Progenitor cell of endocrine pancreas (in vitro differentiated cells): ENCODE measurements at places on chromosomes 5 and 9. TPM values are rescaled to one million over a fixed set of nuclear protein-coding genes. Genes with fewer than 3 reads are reported as not detected.

- no peak for DNase-seq
Measured at GRCh38 chr9:120583958-120584369, 4.0 kb upstream of the CDK5RAP2 start.

DNA sequence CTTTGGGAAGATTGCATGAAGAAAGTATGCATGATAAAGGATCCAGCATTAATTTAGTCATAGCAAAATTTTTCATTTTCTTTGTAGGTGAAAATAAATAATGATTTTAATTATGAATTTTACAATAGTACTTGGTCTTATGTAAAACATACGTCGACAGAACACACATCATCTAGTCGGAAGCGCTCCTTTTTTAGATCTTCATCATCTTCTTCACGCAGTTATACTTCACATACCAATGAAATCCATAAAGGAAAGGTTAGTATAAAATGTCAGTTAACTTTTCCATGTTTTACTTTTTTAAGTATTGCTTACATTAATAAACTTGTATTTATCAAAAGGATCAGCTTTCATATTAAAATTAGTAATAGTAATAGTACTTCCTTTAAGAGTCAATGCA is 35.8 kb downstream of the C7 start:
- DNase-seq: no peak

- no peak for DNase-seq
Measured at GRCh38 chr9:82091610-82092009, 103.0 kb downstream of the SPATA31D1 start.

GRCh38 chr5:169988947-169989346 is 8.7 kb upstream of the INSYN2B start:
- no peak for DNase-seq

- no peak for DNase-seq
Measured at GRCh38 chr9:87683751-87684626, 41.9 kb upstream of the CTSL start.

DNA sequence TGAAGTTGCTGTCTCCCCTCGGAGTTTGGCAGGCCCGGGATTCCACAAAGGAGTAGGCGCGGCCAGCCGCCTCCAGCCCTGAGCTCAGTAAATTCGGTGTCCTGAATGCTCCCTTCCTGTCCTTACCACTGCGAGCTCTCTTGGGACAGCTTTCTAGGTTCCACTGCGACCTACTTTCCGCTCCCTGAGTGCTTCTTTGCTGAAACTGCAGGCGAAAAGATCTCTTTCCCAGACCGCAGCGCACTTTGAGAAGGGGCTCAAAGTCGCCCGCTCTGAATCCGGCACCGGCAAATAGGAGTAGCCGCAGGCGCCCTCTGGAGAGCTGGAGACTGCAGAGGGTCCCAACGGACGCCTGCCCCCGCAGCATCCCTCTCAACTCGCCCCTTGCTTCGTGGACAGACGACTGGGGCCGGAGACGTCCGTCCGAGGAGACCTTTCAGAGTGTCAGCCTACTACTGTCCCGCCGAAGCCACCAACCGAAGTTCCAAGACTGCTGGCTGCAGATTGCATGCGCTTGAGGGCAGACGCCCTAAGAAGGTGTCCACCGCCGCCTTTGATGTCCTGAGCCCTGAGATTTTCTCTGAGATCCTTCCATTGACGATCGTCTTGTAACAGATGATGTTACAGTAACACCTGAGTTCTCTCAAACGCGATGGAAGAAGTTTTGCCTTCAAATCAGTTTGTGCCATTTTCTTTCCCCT is 96.0 kb downstream of the ANXA2R start:
- no peak for DNase-seq

DNA sequence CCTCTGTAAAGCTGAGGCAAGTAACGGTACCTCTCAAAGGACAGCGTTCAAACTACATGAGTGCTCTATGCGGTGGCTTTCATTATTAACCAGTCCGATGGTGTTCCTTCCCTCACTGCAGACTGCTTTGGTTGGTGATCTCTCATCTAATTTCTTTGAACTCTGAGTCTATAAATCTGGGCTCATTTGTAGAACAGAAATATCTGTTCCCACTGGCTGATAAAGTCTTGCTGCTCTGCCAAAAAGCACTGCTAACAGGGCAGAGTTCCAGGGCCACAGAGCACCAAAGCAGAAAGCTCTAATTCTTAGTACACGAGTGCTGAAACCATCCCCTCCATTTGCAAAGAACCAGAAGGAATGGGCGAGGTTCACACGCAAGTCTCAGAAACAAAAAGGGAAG is 81.9 kb downstream of the MED27 start:
- DNase-seq: no peak

- no peak for DNase-seq
Measured at GRCh38 chr9:656926-657568, 184.4 kb upstream of the DMRT1 start.

DNA sequence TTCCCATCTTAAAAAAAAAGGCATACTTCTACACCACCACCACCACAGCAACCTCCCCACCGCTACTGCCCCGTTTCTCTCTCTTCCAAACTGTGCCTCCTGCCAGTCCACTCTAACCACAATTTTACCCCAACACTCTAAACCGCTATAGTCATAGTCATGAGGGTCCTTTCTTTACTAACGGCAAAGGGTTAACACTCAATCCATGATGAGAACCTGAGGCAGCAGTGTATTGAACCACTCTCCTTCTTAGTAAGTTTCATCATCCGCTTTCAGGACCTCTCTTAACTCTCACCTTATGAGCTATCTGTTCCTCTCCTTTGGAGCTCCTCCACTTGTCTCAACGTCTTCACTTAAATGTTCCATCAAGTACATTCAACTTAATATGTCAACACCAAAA is 34.0 kb downstream of the IDNK start:
- no peak for DNase-seq

DNA sequence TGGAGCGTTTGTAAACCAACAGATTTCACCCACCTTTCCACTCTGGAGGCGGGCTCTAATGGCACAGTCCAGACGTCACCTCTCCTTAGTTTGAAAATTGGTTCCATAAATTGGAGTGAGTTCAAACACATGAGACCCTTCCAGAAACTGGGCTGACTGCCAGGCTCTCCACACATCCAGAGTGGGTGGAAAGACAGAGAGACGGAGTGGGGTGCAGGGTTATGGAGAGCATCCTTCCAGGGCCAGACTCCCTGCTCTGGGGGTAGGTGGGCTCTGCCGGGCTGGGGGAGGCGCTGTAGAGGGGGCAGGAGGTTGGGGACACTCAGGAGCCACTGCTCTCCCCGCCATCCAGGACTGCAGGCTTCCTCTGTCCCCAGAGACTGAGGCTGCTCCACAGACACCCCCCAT is 104.7 kb upstream of the PHYKPL start:
- DNase-seq: no peak

DNA sequence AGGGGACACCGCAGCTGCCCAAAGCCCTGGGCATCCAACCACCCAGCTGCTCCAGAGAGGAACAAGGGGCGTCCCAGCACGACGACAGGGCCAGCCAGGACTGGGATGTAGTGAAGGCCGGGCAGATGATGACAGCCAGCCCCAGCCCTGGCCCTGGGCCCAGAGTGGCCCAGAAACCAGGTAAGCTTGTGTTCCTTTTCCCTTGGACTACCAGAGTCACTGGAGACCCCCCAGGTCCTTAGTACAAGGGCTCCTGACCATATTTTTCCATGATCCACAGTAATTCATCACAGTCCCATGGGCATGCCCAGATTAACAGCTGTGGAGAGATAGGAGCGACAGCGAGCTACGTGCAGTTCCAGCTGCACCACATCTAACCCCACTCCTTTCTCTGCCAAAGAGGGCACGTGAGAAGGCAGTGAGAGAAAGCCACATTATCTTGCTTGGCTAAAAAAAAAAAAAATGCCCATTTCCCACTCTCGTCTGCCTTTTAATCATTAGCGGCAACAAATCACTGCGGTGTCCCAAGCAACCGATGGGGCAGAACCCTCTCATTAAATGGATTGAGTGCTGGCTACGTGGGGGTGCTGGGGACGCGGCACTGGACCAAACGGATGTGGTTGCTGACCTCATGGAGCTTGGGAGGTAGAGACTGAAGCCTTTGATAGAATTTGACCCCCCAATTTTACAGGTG is 21.7 kb upstream of the SYNPO start:
- DNase-seq: no peak

- no peak for DNase-seq
Measured at GRCh38 chr5:138289296-138289695, 14.9 kb upstream of the GFRA3 start.

- peak; percentile 32 for DNase-seq
Measured at GRCh38 chr5:1111241-1111726, 579 bp downstream of the SLC12A7 start.

- no peak for DNase-seq
Measured at GRCh38 chr5:135705941-135706466, 127.2 kb upstream of the CXCL14 start.

DNA sequence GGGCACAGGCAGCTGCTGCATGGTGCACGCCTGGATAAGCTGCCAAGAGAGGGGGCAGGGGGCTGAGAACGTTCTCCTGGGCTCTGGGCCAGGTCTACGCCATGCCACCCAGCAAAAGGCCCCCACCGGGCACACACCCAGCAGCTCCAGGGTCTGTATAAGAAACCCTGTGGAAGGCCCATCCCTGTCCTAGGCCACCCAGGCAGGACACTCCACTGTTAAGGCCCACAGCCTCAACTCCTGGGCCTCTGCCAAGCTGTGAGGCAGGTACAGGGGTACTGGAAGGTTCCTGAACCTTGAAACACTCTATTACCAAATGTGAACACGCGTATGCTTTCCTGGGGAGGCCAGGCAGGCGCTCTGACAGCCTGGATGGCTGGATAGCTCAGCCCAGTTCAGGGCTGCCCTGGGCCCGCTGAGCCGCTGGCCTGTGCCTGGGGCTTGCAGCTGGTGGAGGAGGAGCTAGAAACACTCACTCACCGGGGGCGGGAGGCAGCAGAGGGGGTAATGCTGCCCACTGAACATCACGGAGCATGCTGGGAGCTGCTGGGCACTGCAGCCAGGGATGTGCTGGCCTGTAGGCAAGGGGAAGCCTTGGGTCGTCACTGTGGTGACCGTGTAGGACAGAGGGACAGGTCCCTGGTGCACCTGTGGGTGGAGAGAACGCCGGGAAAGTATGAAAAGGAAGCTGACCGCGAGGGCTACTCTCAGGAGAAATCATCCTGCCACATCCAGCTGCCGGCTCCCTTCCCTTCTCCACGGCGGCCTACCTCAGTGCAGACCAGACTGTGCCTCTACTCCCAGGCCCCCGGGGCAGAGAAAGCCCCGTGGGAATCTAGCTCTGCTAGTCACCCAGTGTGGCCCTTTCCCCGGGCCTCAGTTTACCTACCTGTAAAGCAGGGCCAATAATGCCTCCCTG is 6.0 kb downstream of the RNF44 start:
- no peak for DNase-seq

GRCh38 chr5:39164016-39164415 is 55.3 kb downstream of the FYB1 start:
- DNase-seq: no peak

GRCh38 chr9:69585571-69585970 is 86.6 kb downstream of the APBA1 start:
- DNase-seq: no peak

DNA sequence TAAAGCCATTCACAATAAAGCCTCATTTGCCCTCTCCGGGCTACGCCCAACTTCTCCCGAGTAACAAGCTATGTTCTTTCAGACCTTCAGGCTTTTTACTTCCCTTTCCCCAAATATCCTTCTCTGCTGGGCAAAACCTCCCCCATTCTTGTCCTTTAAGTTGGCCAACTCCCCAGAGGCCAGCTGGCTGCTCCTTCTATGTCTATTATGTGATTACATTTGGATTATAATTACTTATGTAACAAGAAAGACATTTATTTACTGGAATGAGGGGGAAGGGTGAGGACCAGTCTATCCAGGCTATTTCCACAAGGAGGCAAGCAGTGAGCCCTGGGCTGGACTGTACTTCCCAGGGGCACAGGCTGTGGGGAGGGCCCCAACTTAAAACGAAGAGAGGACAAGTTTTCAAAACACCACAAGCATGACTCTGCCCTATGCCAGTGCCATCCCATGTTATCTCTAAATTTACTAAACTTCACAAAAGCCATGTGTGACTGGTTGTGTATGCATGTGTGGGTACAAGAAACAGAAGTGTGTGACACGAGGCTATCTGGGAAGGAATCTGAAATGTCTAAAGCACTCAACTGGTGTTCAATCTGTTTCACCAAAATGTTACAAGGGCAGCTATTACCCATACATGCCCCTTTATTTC is 84.5 kb downstream of the GNAQ start:
- no peak for DNase-seq

DNA sequence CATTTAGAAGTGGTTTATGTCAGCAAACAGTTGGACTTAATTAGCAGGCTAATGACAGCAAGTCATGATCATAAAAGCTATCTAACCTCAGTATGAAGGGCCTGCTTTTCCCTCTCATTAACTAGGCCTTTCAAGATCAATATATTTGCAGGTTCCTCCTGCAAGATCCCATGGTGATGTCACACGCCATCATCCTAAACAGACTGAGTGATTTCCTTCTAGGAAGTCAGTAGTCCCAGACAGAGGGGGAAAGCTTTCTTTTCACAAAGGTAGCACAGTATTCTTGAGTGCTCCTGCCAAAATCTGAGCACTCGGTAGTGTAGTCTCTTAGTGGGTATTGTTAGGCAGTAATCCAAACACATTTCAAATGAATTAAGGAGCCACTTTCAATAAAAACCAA is 52.5 kb downstream of the UIMC1 start:
- no peak for DNase-seq

GRCh38 chr5:40653221-40654022 is 26.3 kb upstream of the PTGER4 start:
- no peak for DNase-seq

DNA sequence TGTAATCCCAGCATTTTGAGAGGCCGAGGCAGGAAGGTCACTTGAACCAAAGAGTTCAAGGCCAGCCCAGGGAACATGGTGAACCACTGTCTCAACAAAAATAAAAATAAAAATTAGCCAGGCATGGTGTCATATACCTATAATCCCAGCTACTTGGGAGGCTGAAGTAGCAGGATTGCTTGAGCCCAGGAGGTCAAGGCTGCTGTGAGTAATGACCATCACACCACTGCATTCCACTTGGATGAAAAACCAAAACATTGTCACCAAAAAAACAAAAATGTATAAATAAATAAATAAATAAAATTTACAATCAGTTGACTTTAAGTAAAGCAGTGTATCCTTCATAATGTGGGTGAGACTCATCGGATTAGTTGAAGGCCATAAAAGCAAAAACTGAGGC is 541.4 kb downstream of the CSNK1G3 start:
- no peak for DNase-seq

SPINK1 gene
- 3,409 and 3,546 TPM in 2 replicates for total RNA-seq

IL4 gene
- not detected in 2 replicates for total RNA-seq

ADAMTS16 gene
- total RNA-seq: 33.1 and 40.7 TPM in 2 replicates

EIF4EBP3 gene
- 6.1 and 6.7 TPM in 2 replicates for total RNA-seq

F12 gene
- total RNA-seq: 4.0 and 4.7 TPM in 2 replicates

SLC6A3 gene
- not detected in 2 replicates for total RNA-seq

JMY gene
- total RNA-seq: 13.9 and 15.0 TPM in 2 replicates

EPB41L4B gene
- 7.7 and 7.8 TPM in 2 replicates for total RNA-seq

ROPN1L gene
- total RNA-seq: 0.43 TPM in 1 of 2 replicates, not detected in the other

SPATA6L gene
- 7.1 and 7.8 TPM in 2 replicates for total RNA-seq

ANKS6 gene
- 39.7 TPM in 2 replicates for total RNA-seq

GMCL2 gene
- not detected in 2 replicates for total RNA-seq

JADE2 gene
- 6.7 and 7.8 TPM in 2 replicates for total RNA-seq

CDH6 gene
- 132 and 173 TPM in 2 replicates for total RNA-seq

SHISAL2B gene
- 0.51 TPM in 1 of 2 replicates, not detected in the other for total RNA-seq

PLPP1 gene
- 7.9 and 10.6 TPM in 2 replicates for total RNA-seq

IRX1 gene
- 2.4 and 2.6 TPM in 2 replicates for total RNA-seq

SLC6A18 gene
- not detected in 2 replicates for total RNA-seq

SPEF2 gene
- 15.6 and 16.0 TPM in 2 replicates for total RNA-seq
